ENCODE measurements at places on chromosomes 4 and X. TPM values are rescaled to one million over a fixed set of nuclear protein-coding genes. Genes with fewer than 3 reads are reported as not detected.

DNA sequence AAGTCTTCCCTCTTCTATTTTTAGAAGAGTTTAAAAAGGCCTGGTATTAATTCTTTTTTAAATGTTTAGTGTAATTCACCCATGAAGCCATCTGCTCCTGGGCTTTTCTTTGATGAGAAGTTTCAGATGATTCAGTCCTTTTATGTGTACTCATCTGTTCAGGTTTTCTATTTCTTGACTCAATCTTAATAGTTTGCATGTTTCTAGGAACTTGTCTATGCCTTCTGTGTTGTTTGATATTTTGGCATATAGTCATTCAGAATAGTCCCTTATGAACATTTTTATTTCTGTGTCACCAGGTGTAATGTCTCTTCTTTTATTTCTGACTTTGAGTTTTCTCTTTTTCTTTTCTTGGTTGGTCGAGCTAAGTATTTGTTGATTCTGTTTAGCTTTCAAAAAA, 20.2 kb upstream of the IL2 start:
- no peak for DNase-seq

DNA sequence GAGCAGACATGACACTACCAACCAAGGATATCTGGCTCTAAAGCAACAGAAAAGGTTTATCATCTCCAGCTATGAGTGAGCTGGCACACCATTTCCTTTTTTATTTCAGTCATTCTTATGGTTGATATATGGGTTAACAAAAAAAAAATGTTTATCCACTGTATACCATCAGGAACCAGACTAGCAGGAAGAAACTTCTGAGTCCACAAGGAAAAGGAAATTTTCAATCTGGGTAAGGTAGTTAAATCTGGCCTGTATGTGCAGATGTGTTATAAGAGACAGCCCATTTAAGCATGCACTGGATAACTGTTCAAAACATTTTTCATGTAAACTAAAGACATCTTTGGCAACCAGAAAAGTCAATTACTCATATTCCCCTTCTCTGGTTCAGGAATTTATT, 35.0 kb downstream of the AMMECR1 start:
- no peak for DNase-seq

DNA sequence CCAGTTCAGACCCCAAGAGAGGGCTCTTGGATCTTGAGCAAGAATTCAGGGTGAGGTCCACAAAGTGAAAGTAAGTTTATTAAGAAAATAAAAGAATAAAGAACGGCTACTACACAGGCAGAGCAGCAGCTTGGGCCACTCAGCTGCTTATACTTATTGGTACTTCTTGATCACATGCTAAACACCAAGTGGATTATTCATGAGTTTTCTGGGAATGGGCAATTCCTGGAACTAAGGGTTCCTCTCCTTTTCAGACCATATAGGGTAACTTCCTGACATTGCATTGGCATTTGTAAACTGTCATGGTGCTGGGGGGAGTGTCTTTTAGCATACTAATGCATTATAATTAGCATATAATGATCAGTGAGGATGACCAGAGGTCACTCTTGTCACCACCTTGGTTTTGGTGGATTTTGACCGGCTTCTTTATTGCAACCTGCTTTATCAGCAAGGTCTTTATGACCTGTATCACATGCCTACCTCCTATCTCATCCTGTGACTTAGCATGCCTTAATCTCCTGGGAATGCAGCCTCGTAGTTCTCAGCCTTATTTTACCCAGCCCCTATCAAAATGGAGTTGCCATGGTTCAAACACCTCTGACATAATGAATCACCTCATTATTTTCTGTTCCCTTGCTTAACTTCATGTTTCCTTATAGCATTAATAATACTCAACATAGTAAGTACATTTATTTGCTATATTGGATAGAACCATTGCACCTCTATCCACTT, 476.3 kb downstream of the DTHD1 start:
- DNase-seq: no peak

The GAGE12D gene
- total RNA-seq: not detected

All from upper lobe of right lung (tissue), 1 donor.